ENCODE measurements at places on chromosomes 2 and 18.

DNA sequence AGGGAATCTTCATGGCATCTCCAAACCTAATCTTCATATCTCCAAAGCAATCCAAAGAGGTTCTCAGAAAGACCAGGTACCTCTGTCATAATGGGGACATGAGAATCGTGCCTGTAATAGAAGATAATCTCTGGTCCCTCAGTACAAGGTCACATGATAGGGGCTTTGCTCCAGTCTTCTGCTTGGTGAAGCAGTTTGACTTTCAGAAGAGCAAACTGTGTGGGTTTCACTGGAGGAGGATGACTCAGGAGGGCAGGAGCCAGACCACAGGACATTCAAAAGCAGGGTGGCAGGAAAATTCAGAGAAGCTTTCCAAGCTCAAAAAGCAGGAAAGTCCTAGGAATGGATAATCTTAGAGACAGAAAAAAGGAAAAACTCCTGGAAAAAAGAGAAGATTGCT lies 10.6 kb upstream of the PAX3 start:
- DNase-seq: no peak

GRCh38 chr2:120246546-120247300 lies 5.9 kb upstream of the RALB start:
- DNase-seq: no peak

GRCh38 chr2:73717251-73717606 lies 19.9 kb downstream of the TPRKB start:
- DNase-seq: no peak

DNA sequence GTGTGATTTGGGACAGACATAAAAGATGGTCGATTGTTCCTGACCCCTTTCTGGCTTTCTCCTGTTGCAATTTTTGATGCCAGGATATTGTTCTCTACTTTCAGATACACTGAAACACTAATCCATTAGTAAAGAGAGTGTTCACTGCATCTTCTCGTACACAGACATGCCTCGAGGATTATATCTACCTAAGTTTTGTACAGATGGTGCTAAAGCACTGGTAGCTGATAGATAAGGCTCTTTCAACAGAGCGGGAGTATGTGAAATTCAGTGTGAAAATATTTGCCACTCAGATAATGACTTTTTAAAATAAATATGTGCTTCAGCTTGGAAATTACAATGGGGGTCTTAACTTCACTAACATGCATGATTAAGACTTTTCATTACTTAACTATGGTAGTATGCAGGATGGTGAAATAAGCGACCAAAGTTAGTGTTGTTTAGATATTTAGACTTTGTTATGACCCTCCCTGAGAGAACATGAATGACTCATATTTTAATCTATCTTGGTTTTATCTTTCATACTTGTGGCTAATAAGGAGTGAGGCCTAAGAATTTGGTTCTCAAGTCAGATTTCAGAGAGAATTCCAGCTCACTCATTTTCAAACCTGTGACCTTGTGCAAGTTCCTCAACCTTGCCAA lies 474.9 kb downstream of the NRXN1 start:
- DNase-seq: no peak
